ENCODE measurements at places on chromosomes 5 and 9.

DNA sequence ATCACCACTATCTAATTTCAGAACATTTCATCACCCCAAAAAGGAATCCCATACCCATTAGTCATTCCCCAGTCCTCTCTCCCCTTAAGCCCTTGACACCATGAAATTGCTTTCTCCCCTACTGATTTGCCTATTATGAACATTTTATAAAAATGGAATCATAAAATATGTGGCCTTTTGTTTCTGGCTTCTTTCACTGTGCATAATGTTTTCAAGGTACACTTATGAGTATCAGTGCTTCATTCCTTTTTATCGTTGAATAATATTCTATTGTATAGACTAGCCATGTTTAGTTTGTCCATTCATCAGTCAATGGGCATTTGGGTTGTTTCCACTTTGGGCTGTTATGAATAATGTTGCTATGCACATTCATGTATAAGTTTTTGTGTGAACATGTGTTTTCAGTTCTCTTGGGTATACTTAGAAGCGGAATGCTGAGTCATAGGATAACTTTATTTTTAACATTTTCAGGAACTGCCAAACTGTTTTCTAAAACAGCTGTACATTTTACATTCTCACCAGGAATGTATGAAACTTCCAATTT, 40.4 kb upstream of the FGF1 start:
- peak; percentile 97 for DNase-seq

DNA sequence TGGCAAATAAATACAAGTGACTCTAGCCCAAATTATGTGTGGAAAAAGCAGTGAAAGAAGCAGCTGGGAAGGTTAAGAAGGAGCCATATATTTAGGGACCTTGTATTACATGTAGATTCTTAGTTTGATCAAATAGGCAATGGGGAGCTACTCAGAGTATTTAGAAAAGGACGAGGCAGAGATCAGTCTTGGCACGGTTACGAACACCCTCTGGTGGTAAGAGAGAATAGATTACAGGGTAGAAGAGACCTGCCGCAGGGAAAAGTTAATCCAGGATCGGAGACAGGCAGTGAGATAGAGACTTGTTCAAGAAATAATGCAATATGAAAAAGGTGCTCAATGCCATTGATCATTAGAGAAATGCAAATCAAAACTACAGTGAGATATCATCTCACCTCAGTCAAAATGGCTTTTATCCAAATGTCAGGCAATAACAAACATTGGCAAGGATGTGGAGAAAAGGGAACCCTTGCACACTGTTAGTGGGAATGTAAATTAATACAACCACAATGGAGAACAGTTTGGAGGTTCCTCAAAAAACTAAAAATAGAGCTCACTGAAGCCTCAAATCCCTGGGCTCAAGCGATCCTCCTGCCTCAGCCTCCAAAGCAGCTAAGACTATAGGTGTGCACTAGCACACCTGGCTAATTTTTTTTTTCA, 12.0 kb downstream of the INIP start:
- DNase-seq, result peak; percentile 67

- DNase-seq, result peak; percentile 91
Measured at GRCh38 chr9:88537761-88538091, 2.7 kb downstream of the NXNL2 start.

DNA sequence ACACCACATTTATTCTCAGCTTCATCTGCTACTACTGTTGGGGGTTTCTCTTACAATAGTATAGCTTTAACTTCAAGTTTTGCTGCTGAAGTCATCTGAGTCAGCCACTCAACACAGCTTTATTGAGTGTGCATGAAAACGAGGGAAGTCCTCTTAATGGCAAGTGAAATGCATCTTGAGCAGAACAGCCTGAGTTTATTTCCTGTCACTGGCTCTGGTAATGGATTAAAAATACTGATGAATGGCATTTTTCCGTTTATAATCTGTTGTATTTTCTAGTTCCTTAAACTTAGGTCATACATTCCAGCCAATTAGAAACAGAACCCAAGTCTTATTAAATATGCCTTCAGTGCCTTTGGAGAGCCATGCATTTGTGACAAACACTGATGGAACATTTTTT, 238.6 kb downstream of the SLF1 start:
- DNase-seq, result no peak
